ENCODE measurements at places on chromosomes 16 and 17.

DNA sequence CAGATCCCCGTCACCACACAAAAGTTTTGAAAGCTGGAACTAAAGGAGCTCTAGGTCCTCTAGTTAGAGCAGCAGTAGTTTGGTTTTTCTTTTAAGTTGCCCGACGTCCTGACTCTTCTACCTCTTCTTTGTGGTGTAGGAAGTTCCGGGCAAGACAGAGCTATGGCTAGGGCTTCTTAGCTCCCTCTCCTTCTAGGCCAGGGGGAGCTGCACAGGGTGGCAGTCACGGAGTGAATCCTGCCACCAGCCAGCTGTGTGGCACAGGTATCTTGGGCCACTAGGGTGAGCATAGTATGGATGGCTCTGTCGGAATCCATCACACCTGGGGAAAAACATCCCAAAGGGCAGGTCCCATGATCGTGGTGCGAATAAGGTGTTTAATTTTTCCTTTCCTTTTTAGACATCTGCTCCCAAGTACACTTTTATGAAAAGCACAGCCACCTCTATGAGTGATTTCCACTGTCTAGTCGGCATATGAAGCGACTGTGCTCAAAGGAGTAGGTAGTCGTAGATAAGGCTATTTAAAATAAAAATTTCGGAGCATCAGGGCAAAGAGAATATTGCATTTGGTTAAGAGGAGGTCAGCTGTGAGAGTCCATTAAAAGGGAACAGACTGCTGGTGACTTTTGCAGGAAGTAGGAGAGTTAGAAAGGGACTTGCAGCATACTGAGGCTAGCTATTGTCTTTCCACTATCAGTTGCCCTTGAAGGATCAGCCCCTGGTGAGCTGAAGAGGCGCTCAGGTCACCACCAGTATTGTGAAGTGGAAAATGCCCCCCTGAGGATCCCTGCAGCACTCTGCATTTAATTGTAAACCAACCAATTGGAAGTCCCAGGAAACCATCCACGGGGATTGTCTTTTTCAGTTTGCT lies 2.1 kb downstream of the PRKCA start:
- no peak for DNase-seq

DNA sequence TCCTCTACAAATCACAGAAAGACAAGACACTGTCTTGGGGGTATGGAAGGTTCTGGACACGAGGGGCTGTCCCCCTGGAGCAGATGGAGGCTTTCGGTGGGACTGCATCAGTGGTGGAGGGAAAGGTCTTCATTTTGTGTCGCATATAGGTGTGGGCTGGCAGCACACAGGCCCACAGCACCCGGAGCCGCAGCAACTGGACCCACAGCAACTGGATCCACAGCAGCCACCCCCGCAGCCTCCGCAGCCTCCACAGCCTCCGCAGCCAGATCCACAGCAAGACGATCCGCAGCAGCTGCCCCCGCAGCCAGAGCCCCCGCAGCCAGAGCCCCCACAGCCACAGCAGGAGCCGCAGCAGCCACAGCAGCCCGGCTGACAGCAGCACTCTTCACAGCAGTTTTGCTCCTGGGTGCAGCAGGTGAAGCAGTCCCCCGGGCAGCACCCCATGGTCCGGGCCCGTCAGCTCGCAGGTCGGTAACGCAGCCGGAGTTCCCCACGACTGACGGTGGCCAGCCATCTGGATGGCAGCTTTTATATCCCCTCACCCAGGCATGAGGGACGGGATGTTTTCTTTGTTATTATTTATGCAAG lies at the start of gene KRTAP17-1:
TSS of gene KRTAP17-1 (minus strand) at position 507 of the 591 bp plus-strand sequence. CDS start at position 447, 60 bp downstream.
- no peak for DNase-seq

DNA sequence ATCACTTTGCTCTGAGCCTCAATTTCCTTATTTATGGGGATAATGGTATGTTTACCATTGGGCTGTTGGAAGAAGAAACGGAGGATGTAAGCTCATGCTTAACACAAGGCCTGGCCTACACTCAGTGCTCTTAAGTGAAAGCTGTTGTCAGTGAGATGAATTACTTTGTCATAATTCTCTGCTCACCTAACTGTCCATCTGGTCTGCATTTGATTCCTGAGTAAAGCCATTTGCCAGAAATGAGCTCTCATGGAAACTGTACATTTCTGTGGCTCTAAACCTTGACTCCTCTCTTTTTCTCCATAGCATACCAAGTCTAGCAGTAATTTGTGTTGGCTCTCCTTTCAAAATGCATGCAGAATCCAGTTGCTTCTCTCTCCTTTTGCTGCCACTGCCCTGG lies 445.7 kb downstream of the UTP18 start:
- no peak for DNase-seq

GRCh38 chr17:82565551-82565950 lies 46.0 kb downstream of the FOXK2 start:
- DNase-seq: no peak

DNA sequence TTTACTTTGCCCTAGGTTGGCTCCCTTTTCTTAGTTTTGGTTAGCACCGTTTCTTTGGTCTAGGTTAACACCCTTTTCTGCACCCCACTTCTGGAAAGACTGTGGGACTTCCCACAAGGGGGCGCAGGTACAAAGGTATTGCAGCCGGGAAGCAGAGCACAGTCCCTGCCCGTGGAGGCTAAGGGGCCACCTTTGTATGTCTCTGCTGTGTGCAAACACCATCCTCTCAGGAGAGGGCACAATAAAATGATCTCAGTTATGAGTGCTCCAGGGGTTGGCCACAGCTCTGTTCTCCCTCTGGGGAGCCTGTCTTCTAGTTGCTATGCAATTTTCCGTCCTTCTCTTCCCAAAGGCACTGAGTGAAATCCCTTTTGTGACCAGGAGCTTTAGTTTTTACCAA lies 28.4 kb upstream of the TMC5 start:
- DNase-seq: no peak

- DNase-seq: no peak
These were observed 841.2 kb downstream of the CDH8 start for GRCh38 chr16:61195006-61195405.

GRCh38 chr17:35372846-35373533 lies 431 bp downstream of the SLFN11 start:
- DNase-seq: no peak

DNA sequence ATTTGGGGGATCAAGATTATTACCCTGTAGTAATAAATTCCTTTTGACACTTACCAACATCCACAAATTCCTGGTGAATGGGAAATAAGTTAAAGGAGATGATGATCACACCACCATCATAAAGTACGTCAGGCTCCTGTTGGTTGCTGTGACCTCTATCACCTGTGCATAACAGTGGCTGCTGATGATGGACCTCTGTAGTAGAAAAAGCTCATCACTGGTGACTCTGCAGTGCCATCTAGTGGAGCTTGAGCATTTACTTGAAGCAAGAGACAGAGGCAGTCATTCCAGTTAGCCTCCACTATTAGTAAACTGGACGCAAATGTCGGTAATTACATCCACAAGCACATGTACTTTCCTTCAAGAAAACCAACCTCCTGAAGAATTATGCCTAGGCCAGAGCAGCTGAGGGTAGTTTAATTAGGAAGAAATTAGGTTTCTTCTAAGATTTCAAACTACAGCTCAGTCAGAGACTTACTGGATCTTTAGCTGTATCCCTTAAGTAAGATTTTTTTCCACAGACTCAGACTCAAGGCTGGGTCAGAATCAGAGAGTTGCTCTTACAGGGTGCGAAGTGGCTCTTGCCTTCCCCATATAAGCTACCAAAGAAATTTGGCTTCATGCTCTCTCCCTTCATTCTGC lies 39.3 kb downstream of the CYB561 start:
- DNase-seq: peak; percentile 25

GRCh38 chr17:11356371-11356770 lies 115.4 kb downstream of the SHISA6 start:
- no peak for DNase-seq

GRCh38 chr17:76095943-76096342 lies 7.6 kb downstream of the EXOC7 start:
- no peak for DNase-seq

DNA sequence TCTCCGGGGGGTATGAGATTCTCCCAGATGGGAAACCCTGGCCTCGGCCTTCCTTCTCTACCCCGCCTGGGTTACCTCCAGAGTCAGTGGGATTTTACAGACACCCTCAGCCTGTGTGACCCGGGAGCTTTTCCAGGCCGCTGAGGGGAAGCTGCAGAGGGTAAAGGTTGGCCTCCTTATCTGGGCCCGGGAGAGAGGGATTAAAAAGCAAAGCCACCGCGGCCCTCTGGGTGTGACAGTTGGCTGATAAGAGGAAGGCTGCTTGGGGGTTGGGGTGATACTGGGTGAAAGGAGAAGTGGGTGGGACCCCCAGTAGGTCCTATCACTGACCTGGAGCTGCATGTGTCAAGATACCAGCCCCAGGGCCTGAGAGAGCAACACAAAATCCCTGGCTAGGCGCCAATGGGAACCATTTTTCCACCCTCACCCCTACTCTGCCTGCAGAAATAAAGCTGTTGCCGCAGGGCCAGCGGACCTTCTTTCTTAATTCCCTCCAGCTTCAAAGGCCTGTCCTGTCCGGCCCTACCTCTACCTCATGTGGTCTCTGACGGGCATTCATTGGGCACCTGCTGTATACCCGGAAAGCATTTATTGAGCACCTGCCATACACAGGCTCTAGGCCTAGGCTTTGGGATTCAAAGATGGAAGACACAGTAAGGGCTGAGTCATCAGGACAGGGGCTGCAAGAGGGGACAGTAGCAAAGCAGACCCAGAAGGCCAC lies 77.6 kb upstream of the GSE1 start:
- DNase-seq: no peak

GRCh38 chr17:9824797-9825338 lies 856 bp upstream of the GLP2R start:
- DNase-seq: no peak

GRCh38 chr16:16120382-16121184 lies 102.7 kb downstream of the ABCC6 start:
- DNase-seq: peak; percentile 14

DNA sequence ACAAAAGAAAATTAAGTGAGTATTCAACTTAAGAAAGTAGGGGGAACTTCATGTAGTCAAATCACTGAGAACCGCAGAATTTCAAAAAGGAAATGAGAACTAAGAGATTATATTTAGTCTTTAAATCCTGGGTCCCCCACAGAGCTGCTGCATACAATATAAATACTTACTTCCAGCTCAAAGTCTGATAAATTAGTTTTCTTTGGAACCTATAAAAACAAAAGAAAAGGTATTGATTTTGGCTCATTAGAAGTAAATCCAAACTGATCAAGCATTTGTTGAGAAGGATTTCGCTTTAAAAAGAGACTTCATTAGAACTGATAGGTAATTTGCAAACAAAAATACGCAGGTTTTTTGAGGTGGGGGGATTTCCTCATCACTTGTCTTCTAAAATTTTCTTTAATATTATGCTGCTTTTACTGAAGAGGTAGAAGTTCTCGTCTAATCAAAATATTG lies 21.9 kb downstream of the PARN start:
- no peak for DNase-seq

DNA sequence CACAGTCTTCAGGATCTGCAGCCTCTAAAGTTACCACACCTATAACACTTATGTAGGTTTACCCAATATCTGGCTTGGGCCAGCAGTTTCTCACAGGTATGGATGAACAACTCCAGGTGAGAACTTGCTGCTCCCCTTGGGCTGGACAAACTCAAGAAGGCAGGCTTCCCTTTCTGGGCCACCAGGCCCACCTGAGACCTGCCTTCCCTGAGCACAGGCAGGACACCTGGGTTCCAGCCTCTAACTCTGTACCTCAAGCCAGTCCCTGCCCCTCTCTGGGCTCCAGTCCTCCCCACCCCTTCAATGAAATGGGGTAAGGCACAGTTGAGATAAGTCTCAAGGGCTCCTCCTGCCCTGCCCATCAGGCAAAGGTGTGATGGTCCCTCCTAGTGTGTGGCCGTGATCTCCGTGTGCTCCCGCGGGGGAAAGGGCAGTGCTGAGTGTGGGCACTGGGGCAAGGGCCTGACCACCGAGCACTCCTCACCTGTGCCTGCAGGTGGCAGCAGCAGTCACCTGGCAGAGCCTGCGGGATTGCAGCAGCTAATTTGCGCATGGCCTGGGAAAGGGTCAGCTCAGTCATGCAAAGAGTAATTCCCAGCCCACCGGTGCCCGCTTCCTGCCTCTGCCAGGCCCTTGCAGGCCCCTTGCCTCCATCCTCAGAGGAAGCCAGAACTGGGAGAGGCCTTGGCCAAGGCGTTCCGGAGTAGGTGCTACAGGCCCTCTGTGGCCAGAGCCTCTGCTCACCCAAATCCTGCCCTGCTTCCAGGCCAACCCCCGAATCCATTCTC lies 28.2 kb upstream of the ADGRG1 start:
- no peak for DNase-seq

DNA sequence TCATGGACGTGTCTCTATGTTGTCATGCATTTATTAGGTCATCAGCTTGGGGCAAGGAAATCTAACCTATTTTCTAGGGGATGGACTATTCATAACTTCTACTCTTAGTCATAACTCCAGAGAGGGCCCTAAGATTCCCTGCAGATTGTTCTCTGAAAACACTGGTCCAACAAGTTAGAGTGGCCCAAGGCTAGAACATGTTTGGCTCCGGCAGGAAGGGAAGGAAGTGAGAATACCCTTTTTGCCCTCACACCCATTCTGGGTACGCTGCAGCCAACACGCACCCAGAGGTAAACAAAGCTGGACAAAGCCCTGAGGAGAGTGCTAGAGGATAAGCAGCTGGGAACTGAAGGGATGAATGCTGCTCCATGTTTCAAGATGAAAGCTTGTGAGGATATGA lies 9.9 kb downstream of the C16orf86 start:
- no peak for DNase-seq

- no peak for DNase-seq
These were observed 95.6 kb downstream of the PRKCA start for GRCh38 chr17:66398059-66398458.

GRCh38 chr16:81140930-81141780 lies 45.0 kb upstream of the GCSH start:
- no peak for DNase-seq

DNA sequence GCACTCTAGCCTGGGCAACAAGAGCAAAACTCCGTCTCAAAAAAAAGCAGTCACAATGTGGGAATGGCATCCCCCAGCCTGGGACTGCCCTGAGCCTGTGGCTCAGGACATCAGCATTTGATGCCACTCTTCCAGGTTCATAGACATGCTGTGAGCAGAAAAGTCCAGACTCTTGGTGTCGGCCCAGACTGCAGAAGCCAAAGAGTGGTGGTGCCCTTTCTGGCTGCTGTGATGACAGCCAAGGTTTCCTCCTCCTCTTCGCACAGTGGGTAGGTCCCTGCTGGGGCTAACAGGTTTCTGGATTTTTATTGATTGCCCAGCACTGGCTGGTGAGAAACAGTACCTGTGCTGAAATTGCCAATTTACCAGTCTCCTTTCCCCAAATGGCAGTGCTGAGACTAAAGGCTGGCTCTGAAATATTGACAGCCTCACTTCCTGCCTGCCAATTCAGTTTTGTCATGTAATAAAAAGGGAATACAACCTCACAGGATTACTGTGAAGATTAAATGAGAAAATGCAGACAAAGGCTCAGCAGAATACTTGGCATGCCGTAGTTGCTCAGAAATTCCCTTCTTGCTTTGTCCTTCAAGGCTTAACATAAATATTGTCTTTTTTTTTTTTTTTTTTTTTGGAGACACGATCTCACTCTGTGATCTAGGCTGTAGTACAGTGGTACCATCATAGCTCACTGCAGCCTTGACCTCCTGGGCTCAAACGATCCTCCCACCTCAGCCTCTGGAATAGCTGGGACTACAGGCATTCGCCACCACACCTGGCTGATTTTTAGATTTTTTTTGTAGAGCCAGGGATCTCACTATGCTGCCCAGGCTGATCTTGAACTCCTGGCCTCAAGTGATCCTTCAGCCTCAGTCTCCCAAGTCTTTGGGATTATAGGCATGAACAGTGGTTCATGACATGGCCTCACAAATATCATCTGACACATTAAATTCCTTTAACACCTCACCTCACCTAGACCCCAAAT lies 15.5 kb upstream of the UBE2G1 start:
- DNase-seq: no peak

Data from amygdala (tissue), 56 donors.